ENCODE measurements at places on chromosomes 6 and 20.

DNA sequence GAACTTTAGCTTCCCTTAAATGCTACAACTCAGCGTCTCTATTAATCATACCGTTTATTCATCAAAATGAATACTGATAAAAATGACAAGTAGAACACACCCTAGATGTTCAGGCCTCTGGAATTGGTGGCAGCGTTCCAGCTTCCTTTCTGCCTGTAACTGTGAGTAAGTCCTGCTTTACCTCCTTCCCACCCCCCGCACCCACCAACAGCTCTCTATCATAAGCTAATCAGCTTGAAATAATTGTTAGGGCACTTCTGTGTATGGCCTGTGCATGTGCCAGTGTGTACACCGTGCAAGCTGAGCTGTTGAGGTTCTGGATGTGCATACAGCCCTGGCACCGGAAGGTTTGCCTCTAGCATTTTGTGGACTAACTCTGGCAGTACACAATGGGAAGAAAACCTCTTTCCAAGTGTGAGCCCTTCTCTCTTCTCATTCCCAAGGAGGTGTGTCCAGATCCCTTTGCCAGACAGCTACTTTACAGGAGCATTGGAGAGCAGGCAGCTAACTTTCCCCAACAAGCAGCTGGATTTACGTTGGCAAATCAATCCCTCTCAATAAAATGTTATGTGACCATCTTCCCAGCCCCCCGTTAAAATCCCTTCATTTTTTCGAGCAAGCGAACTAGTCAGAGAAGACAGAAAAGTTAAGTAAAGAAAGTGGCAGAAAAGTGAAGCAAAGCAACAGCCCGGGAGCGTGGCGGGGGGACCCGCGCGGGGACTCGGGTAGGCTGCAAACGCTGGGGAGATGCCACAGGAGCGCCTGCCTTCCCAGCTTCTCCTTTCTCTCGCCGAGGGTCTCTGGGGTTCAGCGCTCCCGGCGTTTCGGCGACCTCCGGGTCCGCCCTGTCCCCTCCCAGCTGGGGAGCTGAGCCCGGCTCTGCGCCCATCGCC is 803 bp upstream of the ADGRG6 start:
- DNase-seq = no peak

GRCh38 chr6:99668036-99668705 is 61.5 kb downstream of the PRDM13 start:
- DNase-seq = no peak

- no peak for DNase-seq
These were observed 95.4 kb downstream of the WASF1 start for GRCh38 chr6:110083875-110084585.

GRCh38 chr20:53294804-53295203 is 298.8 kb downstream of the ZNF217 start:
- no peak for DNase-seq

DNA sequence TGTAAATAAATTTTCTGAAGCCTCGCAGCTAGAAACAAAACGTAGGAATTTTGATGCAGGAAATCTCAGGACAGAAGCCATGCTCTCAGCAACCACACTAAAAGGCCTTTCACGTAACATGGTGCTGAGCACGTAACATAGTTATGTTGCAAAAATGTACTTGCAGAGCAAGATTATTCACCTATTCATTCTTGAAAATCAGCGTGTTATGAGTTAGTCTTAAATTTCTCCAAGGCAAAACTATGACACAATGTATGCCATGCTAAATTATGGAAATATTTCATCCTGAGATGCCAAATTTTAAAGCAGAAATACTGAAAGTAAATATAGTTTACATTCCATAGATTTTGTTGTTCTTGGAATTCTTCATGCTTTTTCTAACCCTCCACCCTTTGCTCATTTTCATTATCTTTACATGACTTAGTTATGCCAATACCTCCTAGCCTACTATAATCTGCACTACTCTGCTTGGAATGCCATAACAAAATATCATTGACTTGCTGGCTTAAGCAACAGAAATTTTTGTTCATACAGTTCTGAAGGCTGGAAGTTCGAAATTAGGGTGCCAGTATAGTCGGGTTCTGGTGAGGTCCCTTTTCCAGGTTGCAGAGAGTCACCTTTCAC is 179.8 kb upstream of the BMP5 start:
- DNase-seq = no peak

DNA sequence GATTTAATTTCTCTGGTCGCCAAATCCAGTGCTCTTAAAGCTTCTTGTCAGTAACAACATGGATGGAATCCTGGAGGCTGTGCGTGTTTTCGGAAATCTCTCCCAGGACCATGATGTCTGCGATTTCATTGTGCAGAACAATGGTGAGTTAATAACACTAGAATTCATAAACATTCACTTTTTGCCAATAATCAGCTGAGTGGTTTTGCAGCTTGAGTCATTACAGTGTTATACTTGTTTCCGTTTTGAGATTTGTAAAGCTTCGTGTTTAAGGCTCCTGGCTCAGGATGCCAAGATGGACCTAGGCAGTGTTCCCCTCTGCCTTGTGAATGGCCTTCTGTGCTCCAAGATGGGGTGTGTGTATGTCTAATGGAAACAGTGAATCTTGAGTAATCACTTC is 113.8 kb downstream of the ARMC2 start:
- DNase-seq = no peak

Data from Panc1 (cell line).